Breast epithelium (tissue), 4 donors: ENCODE measurements at places on chromosomes 2 and 18. TPM values are rescaled to one million over a fixed set of nuclear protein-coding genes. Genes with fewer than 3 reads are reported as not detected.

The TWSG1 gene
- 45.9 TPM for total RNA-seq

The GPC1 gene
- 56.3 TPM for total RNA-seq

The OSR1 gene
- 40.0 TPM for total RNA-seq

The SERPINB11 gene
- not detected for total RNA-seq

The FBXO41 gene
- 4.0 TPM for total RNA-seq

The BOLL gene
- not detected for total RNA-seq

The KCNF1 gene
- 0.66 TPM for total RNA-seq

The DHRS9 gene
- total RNA-seq = 7.8 TPM

The CXXC1 gene
- total RNA-seq = 50.6 TPM

The MAP2 gene
- 11.5 TPM for total RNA-seq

The POTEE gene
- total RNA-seq = 0.98 TPM

The SATB2 gene
- 2.3 TPM for total RNA-seq

The GKN2 gene
- total RNA-seq = not detected

The UPP2 gene
- total RNA-seq = 0.16 TPM

The SERPINB4 gene
- total RNA-seq = not detected

The MEP1B gene
- total RNA-seq = 0.33 TPM

The KCNG2 gene
- total RNA-seq = 0.32 TPM

The TMEM150A gene
- total RNA-seq = 40.0 TPM

The ICA1L gene
- 14.4 TPM for total RNA-seq

The DNAJC5G gene
- total RNA-seq = not detected

The RNF152 gene
- 31.5 TPM for total RNA-seq

The NGEF gene
- total RNA-seq = not detected

The CCBE1 gene
- total RNA-seq = 3.5 TPM

The CRYGC gene
- total RNA-seq = not detected

The ANKRD30BL gene
- not detected for total RNA-seq

The PLA2R1 gene
- 49.9 TPM for total RNA-seq

The POTEJ gene
- total RNA-seq = not detected

The MARCHF4 gene
- not detected for total RNA-seq

The GULP1 gene
- 16.5 TPM for total RNA-seq

The NOSTRIN gene
- 73.7 TPM for total RNA-seq

The LRATD1 gene
- 4.9 TPM for total RNA-seq

The STPG4 gene
- not detected for total RNA-seq

The HRH4 gene
- total RNA-seq = not detected

The SAG gene
- total RNA-seq = not detected

The EGR4 gene
- total RNA-seq = not detected

The FTCDNL1 gene
- 3.7 TPM for total RNA-seq

The REG1B gene
- total RNA-seq = not detected

The MRPL30 gene
- 37.5 TPM for total RNA-seq

The ABHD3 gene
- total RNA-seq = 13.1 TPM

The C2orf66 gene
- total RNA-seq = 1.2 TPM

The PLEKHH2 gene
- total RNA-seq = 67.2 TPM

The ATP8B1 gene
- 45.1 TPM for total RNA-seq

The PIKFYVE gene
- total RNA-seq = 45.1 TPM

The WDCP gene
- 7.2 TPM for total RNA-seq

The GREB1L gene
- 8.9 TPM for total RNA-seq

The QPCT gene
- 5.2 TPM for total RNA-seq

The STAT4 gene
- 1.6 TPM for total RNA-seq

The VIL1 gene
- not detected for total RNA-seq

The LRRTM1 gene
- 0.15 TPM for total RNA-seq

The ASB18 gene
- total RNA-seq = not detected

The ZCCHC2 gene
- 36.3 TPM for total RNA-seq

The ARHGEF4 gene
- 7.5 TPM for total RNA-seq
